ENCODE measurements at places on chromosomes 4 and X. TPM values are rescaled to one million over a fixed set of nuclear protein-coding genes. Genes with fewer than 3 reads are reported as not detected.

The HMX1 gene
- total RNA-seq: not detected

- no peak overlapping the region for H3K4me3 ChIP-seq
- H3K27me3 ChIP-seq: peaks cover 6% of the 10 kb centered on the region
- H3K36me3 ChIP-seq: peaks cover 17% of the 10 kb centered on the region
- H3K27ac ChIP-seq: no peak overlapping the region
- DNase-seq: no peak
These were observed 5.4 kb upstream of the SH3BP2 start for GRCh38 chr4:2787230-2788100.

- no peak for DNase-seq
- no peaks in the 10 kb centered on the region for H3K27me3 ChIP-seq
- no peak overlapping the region for H3K4me3 ChIP-seq
These were observed 173.3 kb upstream of the S100G start for GRCh38 chrX:16476692-16477091.

The SLITRK2 gene
- not detected for total RNA-seq

The HSFX3 gene
- not detected for total RNA-seq

The FAM184B gene
- total RNA-seq: 0.05 TPM

DNA sequence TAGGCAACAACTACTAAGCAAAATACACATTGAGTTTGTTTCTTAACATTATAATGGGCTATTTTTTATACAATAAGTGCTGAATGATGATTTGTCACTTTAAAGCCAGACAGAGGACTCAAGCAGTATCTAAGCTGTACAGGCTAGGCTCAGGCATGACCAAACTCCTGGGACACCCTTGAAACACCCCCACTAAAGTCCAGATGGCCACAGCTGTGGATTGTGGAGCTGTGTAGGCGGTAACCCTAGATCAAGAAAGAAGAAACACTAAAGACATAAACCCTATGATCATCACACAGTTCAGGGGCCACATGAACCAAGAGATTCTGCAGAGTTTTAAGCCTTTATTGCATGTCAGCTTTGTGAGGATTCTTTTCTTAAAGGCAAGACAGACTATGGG is 25.1 kb downstream of the TAB3 start:
- no peaks in the 10 kb centered on the region for H3K27me3 ChIP-seq
- H3K36me3 ChIP-seq: peaks cover 4% of the 10 kb centered on the region
- no peak overlapping the region for H3K4me3 ChIP-seq

DNA sequence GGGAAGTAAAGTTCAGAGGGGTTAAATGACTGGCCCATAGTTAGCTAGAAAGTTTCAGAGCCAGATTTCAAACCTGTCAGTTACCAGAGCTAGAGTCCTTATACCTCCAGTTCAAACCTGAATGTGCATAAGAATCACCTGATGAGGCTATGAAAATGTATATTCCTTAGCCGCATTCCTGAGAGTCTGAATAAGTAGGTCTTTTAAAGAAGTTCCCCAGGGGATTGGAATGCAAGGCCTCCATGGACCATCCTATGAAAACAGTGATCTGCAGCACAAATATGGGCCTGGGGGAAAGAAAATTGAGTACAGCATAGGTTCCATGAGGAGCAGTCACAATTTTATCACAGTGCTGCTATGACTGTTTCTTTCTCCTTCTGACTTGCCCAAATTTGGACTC is 263.9 kb upstream of the CXorf66 start:
- DNase-seq: no peak
- no peak overlapping the region for H3K4me3 ChIP-seq
- H3K36me3 ChIP-seq: no peaks in the 10 kb centered on the region
- H3K27ac ChIP-seq: no peak overlapping the region
- no peaks in the 10 kb centered on the region for H3K4me1 ChIP-seq

- H3K36me3 ChIP-seq: no peaks in the 10 kb centered on the region
- H3K4me1 ChIP-seq: no peaks in the 10 kb centered on the region
- no peak for DNase-seq
- H3K4me3 ChIP-seq: no peak overlapping the region
- peaks cover 1% of the 10 kb centered on the region for H3K27me3 ChIP-seq
These were observed 47.9 kb downstream of the TECRL start for GRCh38 chr4:64361399-64361740.

The PCDH7 gene
- total RNA-seq: 1.1 TPM

DNA sequence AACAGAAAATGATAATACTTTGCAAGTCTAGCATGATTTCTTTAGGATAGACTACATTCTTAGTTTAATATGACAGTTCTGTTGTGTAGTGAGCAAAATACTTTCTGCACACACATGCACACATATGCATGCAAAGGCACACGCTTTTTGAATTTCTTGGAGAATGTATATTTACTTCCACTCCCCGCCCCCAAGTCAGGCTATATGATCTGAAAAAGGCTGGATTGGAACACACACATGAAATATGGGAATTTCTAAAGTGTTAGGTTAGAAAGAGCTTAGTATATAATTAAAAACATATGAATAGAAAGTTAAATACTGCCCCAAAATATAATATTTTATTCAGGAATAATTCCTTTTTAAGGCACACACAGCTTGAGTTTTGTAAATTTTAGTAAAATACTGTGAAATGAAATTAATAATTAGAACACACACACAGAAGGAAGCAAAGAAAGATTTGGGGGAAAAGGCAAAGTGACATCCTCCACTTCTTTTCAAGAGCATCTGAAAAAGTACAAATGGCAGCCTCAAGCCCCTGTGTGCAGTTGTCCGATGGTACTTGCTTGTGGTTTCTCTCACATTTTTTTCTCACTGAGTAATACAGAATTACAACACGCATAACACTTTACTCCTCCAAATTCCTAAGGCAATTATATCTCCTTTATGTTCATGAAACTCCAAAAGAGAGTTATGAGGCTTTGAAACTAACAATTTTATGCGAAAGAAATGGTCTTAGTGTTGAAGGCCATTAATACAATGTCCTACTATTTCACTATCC is 228.9 kb upstream of the ETNPPL start:
- H3K4me3 ChIP-seq: no peak overlapping the region
- no peaks in the 10 kb centered on the region for H3K36me3 ChIP-seq
- DNase-seq: peak; percentile 30
- peaks cover 6% of the 10 kb centered on the region for H3K4me1 ChIP-seq

GRCh38 chrX:67892401-67892800 is 348.6 kb downstream of the AR start:
- H3K27ac ChIP-seq: no peak overlapping the region
- H3K36me3 ChIP-seq: no peaks in the 10 kb centered on the region
- H3K4me3 ChIP-seq: no peak overlapping the region
- no peaks in the 10 kb centered on the region for H3K4me1 ChIP-seq
- no peak for DNase-seq

- H3K4me3 ChIP-seq: 0 out of 2 replicates have a peak overlapping the region, but pooled peaks have one; percentile 5
- H3K27me3 ChIP-seq: no peaks in the 10 kb centered on the region
- peaks cover 7% of the 10 kb centered on the region for H3K36me3 ChIP-seq
- peaks cover 23% of the 10 kb centered on the region for H3K4me1 ChIP-seq
- peak overlapping the region; percentile 52 for H3K27ac ChIP-seq
These were observed 2320.1 kb downstream of the ARAP2 start for GRCh38 chr4:33924239-33924638.

- DNase-seq: peak; percentile 16
- H3K36me3 ChIP-seq: no peaks in the 10 kb centered on the region
- H3K27ac ChIP-seq: no peak overlapping the region
- peaks cover 6% of the 10 kb centered on the region for H3K4me1 ChIP-seq
- no peak overlapping the region for H3K4me3 ChIP-seq
- no peaks in the 10 kb centered on the region for H3K27me3 ChIP-seq
These were observed 2.8 kb upstream of the CLCN5 start for GRCh38 chrX:49919617-49920016.

The RBMX2 gene
- 17.3 TPM for total RNA-seq

The TMPRSS11E gene
- total RNA-seq: not detected

DNA sequence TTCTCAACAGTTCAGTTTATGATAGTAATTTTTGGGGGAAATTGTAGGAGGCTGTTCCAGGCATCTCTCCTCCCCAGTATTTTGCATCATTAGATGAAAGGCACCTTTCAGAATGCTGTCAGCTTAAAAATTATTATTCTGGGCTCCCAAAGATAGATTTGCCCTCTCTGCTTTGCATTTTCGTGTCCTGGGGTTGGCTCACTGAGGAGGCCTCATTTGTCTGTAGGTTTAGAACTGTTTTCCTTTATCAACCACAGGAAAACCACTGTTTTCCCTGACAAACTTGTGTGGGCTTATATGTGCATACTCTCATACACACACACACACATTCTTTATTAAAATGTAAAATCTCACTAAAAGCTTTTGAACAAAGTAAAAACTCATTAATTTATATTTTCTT is 197.2 kb upstream of the VCX3A start:
- H3K4me3 ChIP-seq: no peak overlapping the region
- no peak for DNase-seq
- no peaks in the 10 kb centered on the region for H3K4me1 ChIP-seq

The ADH1B gene
- total RNA-seq: not detected

DNA sequence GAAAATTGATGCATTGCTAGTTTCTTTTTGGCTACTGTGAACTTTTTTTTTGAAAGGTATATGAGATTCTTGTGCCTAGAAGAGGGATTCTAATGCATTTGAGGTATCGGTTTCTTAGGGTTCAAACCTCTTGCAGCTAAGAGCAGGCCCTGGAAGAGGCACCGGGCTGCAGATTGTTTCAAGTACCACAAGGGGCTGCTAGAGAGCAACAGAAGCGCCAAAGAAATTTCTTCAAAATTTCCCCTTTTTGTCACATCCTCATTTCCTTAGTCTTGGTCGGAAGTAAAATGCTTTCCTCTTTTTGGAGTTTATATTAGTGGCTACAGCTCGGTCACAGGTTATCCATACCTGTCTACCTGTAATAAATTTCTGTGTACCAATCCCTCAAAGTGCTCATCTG is 89.8 kb downstream of the PDGFRA start:
- no peak overlapping the region for H3K27ac ChIP-seq
- no peaks in the 10 kb centered on the region for H3K36me3 ChIP-seq
- H3K4me1 ChIP-seq: no peaks in the 10 kb centered on the region
- H3K4me3 ChIP-seq: no peak overlapping the region

- H3K4me3 ChIP-seq: no peak overlapping the region
- H3K27ac ChIP-seq: no peak overlapping the region
- no peak for DNase-seq
- no peaks in the 10 kb centered on the region for H3K4me1 ChIP-seq
- 0 out of 2 replicates have a peak, but pooled peaks cover 4% of the 10 kb centered on the region for H3K36me3 ChIP-seq
These were observed 30.8 kb downstream of the TNIP2 start for GRCh38 chr4:2725380-2725779.

The TMEM47 gene
- total RNA-seq: 99.5 TPM

DNA sequence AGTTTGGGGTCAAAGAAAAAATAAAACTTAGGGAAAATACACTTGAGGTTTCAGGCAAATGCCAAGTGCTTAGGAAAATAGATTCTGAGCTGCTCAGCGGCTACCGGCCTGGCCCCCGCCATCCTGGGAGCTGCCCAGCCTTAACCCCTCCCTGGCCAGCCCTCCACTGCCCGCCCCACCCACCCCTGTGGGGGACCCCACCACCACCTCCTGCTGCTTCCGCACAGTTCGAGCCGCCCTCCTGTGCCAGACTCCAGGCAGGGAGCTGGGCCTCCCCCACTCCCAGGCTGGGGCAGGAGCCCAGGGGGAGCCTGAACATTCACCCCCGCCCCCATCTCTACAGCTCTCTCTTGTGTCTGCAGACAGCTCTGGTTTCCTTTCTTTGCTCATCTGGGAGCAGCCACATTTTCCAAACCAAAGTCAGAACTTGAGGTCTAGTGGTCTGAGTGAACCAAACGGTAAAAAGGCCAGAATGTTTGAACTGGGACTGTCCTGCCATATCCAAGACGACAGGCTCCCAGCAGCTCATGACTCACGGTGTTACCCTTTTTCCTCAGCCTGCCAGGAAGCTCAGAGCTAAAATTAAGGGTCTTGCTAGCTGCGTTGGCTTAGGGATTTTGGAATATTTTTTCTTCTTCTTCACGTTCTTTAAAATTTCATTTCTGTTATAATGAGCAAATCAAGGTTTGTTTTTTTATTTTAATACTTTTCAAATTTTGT is 4.7 kb upstream of the FGFR3 start:
- no peak overlapping the region for H3K4me3 ChIP-seq
- no peaks in the 10 kb centered on the region for H3K36me3 ChIP-seq
- H3K4me1 ChIP-seq: no peaks in the 10 kb centered on the region
- DNase-seq: no peak
- H3K27me3 ChIP-seq: peaks cover 11% of the 10 kb centered on the region

DNA sequence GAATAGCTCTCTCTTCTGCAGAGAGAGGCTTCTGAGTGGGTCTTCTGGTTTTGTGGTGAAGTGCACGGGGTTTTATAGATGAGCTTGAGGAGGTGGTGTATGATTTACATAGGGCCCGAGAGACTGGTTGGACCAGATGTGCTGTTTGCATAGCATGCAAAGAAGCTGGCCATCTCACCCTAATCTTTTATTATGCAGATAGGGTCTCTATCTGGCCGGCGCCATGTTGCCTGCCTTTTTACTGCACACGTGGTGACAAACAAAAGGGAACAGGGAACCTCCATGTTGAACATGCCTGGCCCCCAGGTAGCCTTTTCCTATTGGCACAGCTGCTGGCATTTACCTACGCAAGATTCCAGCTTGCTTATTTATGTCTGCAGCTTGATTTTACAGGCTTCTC is 473.3 kb upstream of the FAM47C start:
- DNase-seq: no peak
- no peaks in the 10 kb centered on the region for H3K4me1 ChIP-seq
- no peak overlapping the region for H3K27ac ChIP-seq
- no peaks in the 10 kb centered on the region for H3K27me3 ChIP-seq

- H3K27ac ChIP-seq: no peak overlapping the region
- peaks cover 1% of the 10 kb centered on the region for H3K27me3 ChIP-seq
- no peak for DNase-seq
- H3K4me1 ChIP-seq: peaks cover 20% of the 10 kb centered on the region
- H3K4me3 ChIP-seq: no peak overlapping the region
- no peaks in the 10 kb centered on the region for H3K36me3 ChIP-seq
These were observed 5.7 kb upstream of the ZNF330 start for GRCh38 chr4:141215030-141215429.

The EDA2R gene
- total RNA-seq: 22.7 TPM

DNA sequence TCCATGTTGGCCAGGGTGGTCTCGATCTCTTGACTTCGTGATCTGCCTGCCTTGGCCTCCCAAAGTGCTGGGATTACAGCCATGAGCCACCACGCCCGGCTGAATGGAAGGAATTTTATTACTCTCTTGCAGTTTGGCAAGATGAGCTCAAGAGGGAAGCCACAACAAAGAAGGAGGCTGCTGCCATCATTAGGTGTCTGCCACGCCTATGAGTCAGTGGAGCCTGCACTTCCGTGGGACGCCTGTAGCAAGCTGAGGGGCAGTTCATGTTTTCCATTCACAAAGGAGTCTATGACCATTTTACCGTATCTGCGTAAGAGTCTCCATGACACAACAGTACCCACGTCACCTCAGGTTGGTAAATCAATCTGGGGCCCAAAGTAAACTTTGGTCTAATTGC is 51.2 kb upstream of the CHRNA9 start:
- peaks cover 49% of the 10 kb centered on the region for H3K27me3 ChIP-seq
- no peaks in the 10 kb centered on the region for H3K4me1 ChIP-seq
- H3K27ac ChIP-seq: no peak overlapping the region
- H3K36me3 ChIP-seq: no peaks in the 10 kb centered on the region

GRCh38 chrX:135973025-135973547 is 702 bp downstream of the MMGT1 start:
- H3K36me3 ChIP-seq: no peaks in the 10 kb centered on the region
- DNase-seq: peak; percentile 5
- H3K27ac ChIP-seq: peak overlapping the region; percentile 99
- peaks cover 38% of the 10 kb centered on the region for H3K4me1 ChIP-seq
- H3K4me3 ChIP-seq: peak overlapping the region; percentile 98

GRCh38 chrX:135295238-135295943 is 13.9 kb upstream of the ETDC start:
- H3K36me3 ChIP-seq: peaks cover 13% of the 10 kb centered on the region
- H3K27ac ChIP-seq: no peak overlapping the region
- DNase-seq: no peak
- H3K4me3 ChIP-seq: no peak overlapping the region
- no peaks in the 10 kb centered on the region for H3K27me3 ChIP-seq
- H3K4me1 ChIP-seq: peaks cover 11% of the 10 kb centered on the region
